ENCODE measurements at places on chromosomes 16 and 17.

DNA sequence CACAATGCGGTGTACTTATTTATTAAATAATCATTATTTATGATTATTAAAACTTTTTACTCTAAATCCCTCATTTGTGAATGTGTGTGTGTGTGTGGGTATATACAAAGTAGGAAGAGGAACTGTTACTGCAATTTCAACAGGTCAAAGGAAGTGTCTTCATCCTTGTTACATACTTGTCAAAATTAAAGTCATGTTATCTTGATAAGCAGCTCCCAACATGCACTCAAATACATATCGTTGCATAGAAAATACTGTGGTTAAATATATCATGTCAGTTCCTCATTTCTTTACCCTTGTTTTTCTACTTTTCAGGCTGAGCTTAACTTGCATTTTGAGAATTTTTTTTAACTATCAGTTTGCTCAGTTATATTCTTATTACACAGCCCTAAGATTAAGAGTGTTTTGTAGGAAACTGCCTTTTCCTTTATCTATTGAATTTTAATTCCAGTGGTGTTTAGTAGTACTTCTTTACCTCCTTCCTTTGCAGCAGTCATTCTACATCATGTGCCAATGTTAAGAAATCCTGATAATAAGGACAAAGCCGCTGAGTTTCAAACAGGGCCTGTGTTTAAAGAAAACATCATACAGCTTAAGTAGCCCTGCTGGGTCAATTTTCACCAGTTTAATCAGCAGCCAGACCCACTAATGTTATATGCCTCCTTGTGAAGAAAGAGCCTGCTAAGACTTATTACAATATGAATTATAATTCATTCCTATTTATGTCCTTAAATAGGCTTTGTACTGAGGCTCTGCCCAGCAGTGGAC is 7.2 kb downstream of the EFCAB5 start:
- no peak for DNase-seq

- peak; percentile 30 for DNase-seq
Observed at GRCh38 chr16:72400257-72401083, 228.5 kb upstream of the PMFBP1 start.

GRCh38 chr17:39700148-39700987 is 504 bp downstream of the ERBB2 start:
- DNase-seq: no peak

GRCh38 chr16:83738923-83739503 is 68.8 kb upstream of the HSBP1 start:
- DNase-seq: no peak

- no peak for DNase-seq
Observed at GRCh38 chr16:3363793-3364192, 8.1 kb downstream of the OR2C1 start.

- no peak for DNase-seq
Observed at GRCh38 chr17:18858567-18859245, 775 bp downstream of the PRPSAP2 start.

GRCh38 chr17:74738051-74738996 is 1.3 kb downstream of the RAB37 start:
- no peak for DNase-seq

- DNase-seq: no peak
Observed at GRCh38 chr17:65409381-65409780, 152.1 kb downstream of the AXIN2 start.

GRCh38 chr17:27360507-27360906 is 66.6 kb downstream of the WSB1 start:
- no peak for DNase-seq

GRCh38 chr17:28657756-28658155 is 4.0 kb downstream of the SDF2 start:
- DNase-seq: no peak

DNA sequence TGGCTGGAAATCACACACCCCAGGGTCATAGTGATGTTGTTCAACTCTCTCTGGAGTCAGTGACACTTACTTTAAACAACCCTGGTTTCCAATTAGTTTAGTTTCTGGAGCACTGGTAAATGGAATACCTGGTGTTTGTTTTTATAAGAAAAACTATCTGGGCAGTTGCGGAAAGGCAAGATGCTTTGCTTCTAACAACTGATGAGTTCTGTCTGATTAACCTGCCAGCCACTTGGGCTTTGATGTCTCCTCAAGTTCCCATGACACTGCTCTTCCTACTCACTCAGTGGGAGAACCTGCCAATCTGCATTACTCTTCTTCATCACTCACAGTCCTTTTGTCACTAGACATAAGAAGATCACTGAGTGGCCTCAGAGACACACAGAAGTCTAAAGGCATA is 78.7 kb upstream of the MTMR4 start:
- DNase-seq: no peak

GRCh38 chr16:30472328-30472942 is at the start of gene ITGAL:
Gene ITGAL, plus strand, starts transcription at chr16:30472742. Its CDS starts 96 bp downstream, at chr16:30472838.
- DNase-seq: no peak

GRCh38 chr16:83258366-83258928 is 549.3 kb upstream of the HSBP1 start:
- no peak for DNase-seq

DNA sequence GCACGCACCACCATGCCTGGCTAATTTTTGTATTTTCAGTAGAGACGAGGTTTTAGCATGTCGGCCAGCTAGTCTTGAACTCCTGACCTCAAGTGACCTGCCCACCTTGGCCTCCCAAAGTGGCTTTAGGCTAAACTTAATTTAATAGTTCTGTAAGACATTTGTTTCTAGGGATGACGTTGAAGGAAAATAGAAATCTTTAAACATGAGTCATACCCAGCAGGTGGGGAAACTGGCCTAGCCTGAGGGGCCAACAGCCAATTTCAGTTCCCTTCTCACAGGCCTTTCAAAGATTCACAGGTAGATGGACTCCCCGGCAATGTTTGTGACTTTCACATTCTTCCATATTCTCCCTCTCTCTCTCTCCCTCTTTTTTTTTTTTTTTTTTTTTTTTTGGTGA is 18.1 kb upstream of the ITPRIPL2 start:
- DNase-seq: no peak

DNA sequence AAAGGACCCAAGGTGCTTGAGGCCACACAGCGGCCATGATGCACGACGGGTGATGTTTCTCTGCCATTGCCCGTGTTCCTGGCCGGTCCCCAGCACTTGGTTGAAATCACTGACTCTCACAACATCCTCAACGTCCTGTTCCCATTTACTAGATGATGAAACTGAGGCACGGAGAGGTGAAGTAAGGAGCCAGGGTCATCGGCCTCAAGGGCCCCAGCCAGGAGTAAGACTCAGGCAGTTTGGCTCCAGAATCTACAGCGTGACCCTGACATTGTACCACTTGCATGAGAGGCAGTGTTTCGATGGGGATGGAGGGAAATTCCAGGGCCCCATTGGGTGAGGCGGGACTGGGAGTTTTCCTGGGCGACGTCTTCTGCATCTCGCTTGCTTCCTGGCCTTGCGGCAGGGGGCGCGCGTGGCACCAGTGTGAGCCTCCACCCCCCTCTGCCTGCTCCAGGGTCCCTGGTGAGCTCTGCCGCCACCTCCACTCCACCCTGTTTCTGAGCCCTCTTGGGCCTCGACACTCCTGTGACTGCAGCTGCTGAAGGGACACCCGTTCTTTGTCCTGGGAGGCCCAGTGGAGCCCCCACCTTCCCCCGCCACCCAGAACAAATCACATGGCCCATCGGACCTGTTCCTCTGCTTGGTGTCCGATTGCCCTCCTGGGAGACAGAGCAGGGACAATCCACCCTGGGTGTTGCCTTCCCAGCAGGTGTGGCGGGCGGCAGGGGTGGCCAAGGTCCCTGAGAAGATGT is 133.0 kb upstream of the GSE1 start:
- no peak for DNase-seq

GRCh38 chr17:48816438-48816773 is 623 bp downstream of the TTLL6 start:
- no peak for DNase-seq

GRCh38 chr16:86761111-86762031 is 183.0 kb downstream of the FOXL1 start:
- DNase-seq: no peak

- DNase-seq: no peak
Observed at GRCh38 chr16:89742948-89743347, 21.6 kb downstream of the ZNF276 start.

DNA sequence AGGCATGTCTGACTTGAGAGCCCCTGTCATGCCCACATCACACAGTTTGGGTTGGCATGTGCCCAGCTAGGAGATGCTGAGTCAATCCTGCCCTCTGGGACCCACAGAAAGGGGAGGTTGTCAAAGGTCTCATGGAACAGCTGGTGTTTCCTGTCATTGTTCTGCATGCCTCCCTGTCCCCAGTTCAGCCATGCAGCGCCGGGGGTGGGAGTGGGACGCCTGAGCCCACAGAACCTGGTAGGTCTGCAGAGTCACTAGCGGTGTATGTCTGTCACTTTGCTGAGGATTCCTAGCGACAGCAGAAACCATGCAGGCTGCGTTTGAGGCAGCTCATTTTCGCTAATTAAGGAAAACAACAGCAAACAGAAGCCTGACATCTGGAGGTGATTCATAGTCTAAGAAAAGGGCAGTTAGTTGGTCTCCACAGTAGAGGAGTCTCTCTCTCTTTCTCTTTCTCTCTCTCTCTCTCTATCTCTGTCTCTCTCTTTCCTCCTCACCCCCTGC is 19.6 kb upstream of the CCL1 start:
- DNase-seq: no peak

GRCh38 chr16:28292731-28293600 is 641 bp downstream of the SBK1 start:
- no peak for DNase-seq

DNA sequence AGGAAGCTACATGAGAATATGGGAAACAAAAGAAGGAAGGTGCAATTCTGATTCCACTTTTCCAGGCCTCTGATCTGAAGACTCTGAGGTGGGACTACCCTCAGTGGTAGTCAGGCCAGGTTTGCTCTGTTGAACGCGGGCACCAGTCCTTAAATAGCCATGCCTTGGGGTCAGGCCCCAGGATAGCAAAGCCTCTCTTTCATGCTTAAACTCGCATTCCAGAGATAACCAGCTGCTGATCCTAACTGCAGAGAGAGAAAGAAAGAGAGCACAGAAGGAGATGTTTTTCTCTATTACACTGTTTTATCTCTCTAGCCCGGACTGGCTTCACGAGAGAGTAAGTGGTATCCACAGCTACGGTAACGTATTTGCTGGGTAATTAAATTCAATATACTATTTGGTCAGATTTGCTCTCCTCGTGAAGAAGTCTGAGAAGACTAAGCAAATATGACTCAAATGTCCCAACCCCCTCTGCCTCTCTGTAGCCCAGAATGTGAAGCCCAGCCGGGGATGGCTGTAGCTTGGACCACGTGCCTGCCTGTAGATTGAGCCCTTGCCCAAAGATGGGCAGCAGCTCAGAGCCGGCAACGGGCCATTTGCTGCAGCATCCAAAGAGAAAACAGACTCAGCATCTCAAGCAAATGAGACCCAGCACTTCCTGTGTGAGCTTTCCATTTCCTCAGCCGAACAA is 122.2 kb downstream of the SMG6 start:
- DNase-seq: peak; percentile 98

- no peak for DNase-seq
Observed at GRCh38 chr17:57574040-57574513, 171.0 kb downstream of the CCDC182 start.

DNA sequence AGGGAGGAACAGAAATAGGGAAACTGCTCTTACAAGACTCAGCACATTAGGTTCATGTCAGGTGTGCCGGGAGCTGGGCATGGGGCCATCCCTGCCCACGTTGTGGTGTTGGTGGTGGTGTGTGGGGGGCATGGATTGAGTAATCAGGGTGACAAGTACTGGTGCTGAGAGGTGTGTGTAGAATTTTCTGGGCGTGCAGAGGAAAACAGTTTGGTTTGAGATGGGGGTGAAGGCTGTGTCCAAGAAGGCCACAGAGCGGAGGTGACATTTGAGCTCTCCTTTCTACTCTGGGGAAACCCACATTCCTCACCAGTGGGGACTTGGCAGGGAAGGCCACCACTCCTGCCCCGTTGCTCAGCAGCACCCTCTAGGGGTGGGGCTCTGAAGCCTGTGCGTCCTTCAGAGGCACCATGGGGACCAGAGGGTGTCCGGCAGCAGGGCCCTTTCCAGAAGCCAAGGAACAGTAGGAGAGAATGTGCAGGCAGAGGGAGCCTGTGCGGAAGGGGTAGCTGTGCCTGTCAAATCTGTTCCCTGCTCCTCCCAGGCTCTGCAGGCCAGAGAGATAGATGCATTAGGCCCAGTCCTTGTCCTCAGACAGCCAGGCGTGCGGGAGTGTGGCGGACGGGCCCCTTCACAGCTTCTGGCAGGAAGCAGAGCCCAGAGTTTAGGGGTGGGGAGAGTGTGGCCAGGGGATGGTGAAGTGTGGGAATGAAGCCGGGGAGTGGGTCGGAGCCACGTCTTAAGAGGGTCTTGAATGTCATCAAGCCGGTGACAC is 48.7 kb upstream of the GSE1 start:
- no peak for DNase-seq

GRCh38 chr17:75694536-75694935 is 26.7 kb upstream of the ITGB4 start:
- no peak for DNase-seq

GRCh38 chr16:78244131-78244895 is 144.9 kb downstream of the WWOX start:
- DNase-seq: no peak

GRCh38 chr17:28180449-28180848 is 138.0 kb downstream of the NLK start:
- DNase-seq: no peak

DNA sequence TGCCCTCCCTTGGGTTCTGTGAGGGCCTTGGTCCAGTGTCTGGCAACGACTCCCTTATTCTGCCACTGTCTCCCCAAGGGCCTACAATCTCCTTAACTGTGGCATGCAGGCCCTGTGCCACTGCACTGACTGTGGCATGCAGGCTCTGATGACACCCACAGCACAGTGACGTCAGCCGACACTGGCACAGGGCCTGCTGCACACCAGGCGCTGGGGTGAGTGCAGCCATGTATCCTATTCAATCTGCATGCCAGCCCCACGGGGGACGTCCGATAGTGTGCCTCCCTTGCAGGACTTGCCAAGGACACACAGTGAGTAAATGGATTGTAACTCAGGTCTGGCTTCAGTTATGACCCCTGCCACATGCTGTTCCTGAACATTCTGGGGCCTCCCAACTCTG is 39.8 kb upstream of the RASD1 start:
- DNase-seq: no peak

DNA sequence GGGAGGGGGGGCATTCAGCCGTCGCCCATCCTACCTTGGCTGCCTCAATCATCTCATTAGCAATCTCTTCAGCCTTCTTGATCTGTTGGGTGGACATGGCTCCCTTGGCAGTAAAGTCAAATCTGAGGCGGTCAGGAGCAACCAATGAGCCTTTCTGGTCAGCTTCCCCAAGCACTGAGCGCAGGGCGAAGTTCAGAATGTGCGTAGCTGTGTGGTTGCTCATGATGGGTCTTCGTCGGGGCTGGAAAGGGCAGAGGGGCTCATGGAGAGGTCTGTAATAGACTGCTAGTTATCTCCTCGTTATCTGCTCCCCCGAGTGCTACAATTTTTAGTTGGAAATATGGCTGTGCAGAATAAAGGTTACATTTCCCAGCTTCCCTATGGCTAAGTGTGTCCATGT is 7.2 kb upstream of the EXOSC6 start:
- no peak for DNase-seq

Data from stromal cell of bone marrow (primary cell).